A673 (cell line): ENCODE measurements at places on chromosomes 12 and 14. TPM values are rescaled to one million over a fixed set of nuclear protein-coding genes. Genes with fewer than 3 reads are reported as not detected.

GRCh38 chr12:94148739-94149118, 352 bp downstream of the PLXNC1 start:
- H3K4me1 ChIP-seq, result no peaks in the 10 kb centered on the region
- no peaks in the 10 kb centered on the region for H3K36me3 ChIP-seq

GRCh38 chr14:64417055-64417770, 29.1 kb downstream of the MTHFD1 start:
- peaks cover 71% of the 10 kb centered on the region for H3K36me3 ChIP-seq
- H3K4me3 ChIP-seq, result no peak overlapping the region
- H3K27me3 ChIP-seq, result no peaks in the 10 kb centered on the region
- no peaks in the 10 kb centered on the region for H3K4me1 ChIP-seq

- H3K4me3 ChIP-seq, result no peak overlapping the region
- H3K36me3 ChIP-seq, result no peaks in the 10 kb centered on the region
- no peak for DNase-seq
- no peaks in the 10 kb centered on the region for H3K4me1 ChIP-seq
- H3K27me3 ChIP-seq, result no peaks in the 10 kb centered on the region
Observed at GRCh38 chr12:4288296-4289131, 15.0 kb downstream of the CCND2 start.

DNA sequence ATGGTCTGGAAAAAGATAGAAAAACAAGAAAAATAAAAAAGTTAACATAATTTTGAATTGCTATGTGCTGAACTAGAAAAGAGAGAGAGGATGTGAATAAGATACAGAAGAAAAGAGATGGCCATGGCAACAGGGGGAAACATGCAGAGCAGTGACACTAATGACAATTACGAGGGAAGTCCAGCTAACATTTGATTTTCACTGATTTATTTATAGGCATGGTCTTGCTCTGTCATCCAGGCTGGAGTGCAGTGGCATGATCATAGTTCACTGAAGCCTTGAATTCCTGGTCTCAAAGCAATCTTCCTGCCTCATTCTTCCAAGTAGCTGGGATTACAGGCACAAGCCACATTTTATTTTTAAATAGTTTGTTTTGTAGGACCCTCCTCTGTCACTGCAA, 1.8 kb downstream of the OR6C74 start:
- no peaks in the 10 kb centered on the region for H3K4me1 ChIP-seq
- no peaks in the 10 kb centered on the region for H3K36me3 ChIP-seq
- H3K27ac ChIP-seq, result no peak overlapping the region
- no peak for DNase-seq
- peaks cover 70% of the 10 kb centered on the region for H3K27me3 ChIP-seq

DNA sequence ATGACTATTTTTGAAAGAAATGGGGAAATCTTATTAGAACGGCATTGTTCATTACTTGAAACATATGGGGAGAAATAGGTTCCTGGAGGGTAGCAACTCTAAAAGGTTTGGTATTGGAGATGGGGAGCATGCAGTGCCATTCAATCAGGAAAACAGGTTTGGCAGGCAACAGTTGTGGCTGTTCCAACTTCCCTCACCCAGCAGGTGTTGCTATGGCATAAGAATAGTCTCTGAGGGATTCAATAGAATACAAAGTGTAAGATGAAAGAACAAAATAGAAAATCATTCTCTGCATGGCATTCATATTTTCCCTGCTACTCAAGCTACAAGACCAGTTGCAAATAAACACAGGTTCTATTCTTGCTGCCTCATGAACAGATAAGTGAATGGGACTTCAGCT, 393.3 kb upstream of the RPL10L start:
- H3K36me3 ChIP-seq, result no peaks in the 10 kb centered on the region
- no peak overlapping the region for H3K4me3 ChIP-seq
- H3K4me1 ChIP-seq, result no peaks in the 10 kb centered on the region
- DNase-seq, result peak; percentile 27

GRCh38 chr12:23600919-23601318, 348.6 kb downstream of the SOX5 start:
- no peaks in the 10 kb centered on the region for H3K4me1 ChIP-seq
- DNase-seq, result no peak
- H3K36me3 ChIP-seq, result no peaks in the 10 kb centered on the region
- no peak overlapping the region for H3K27ac ChIP-seq
- H3K27me3 ChIP-seq, result no peaks in the 10 kb centered on the region
- H3K4me3 ChIP-seq, result no peak overlapping the region

- H3K27ac ChIP-seq, result no peak overlapping the region
- H3K36me3 ChIP-seq, result no peaks in the 10 kb centered on the region
- no peaks in the 10 kb centered on the region for H3K27me3 ChIP-seq
- no peak for DNase-seq
Observed at GRCh38 chr12:124747426-124748161, 116.1 kb downstream of the SCARB1 start.

DNA sequence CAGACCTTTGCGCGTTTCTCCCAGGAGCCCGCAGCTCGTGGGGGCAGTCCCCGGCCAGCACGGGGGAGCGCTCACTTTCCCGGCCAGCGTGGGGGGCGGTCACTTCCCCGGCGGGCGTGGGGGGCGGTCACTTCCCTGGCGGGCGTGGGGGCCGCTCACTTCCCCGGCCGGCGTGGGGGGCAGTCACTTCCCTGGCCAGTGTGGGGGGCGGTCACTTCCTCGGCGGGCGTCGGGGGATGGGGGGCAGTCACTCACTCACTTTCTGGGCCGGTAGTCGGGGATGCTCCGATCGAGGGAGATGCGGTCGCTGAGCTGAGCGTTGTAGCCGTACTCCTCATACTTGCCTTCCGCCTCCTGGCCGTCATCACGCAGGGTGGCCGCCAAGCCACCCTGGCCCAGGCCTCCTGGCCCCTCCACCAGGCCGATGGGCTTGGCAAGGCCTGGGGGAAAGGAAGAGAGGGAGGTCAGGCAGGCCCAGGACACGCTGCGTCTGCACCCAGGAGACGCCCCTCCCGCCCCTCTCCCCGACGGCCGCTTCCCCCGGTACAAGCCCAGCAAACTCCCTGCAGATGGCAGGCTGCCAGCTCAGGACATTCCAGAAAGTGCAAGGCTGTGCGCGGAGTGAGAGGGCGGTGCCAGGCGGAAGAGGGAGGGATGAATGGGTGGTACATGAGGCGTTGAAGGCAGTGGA, 43.3 kb downstream of the GALNT9 start:
- no peak overlapping the region for H3K4me3 ChIP-seq
- no peaks in the 10 kb centered on the region for H3K36me3 ChIP-seq
- no peak overlapping the region for H3K27ac ChIP-seq
- H3K4me1 ChIP-seq, result no peaks in the 10 kb centered on the region

DNA sequence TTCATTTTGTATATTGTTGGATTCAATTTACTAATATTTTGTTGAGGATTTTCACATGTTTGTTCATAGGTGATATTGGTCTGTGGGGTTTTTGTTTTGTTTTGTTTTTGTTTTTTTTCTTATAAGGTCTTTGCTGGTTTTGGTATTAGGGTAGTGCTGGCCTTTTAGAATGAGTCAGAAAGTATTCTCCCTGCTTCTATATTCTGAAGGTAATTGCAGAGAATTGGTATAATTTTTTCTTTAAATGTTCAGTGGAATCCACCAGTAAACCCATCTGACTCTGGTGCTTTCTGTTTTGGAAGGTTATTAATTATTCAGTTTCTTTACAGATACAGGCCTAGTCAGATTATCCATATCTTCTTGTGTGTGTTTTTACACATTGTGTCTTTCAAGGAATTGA, 8.9 kb downstream of the TOGARAM1 start:
- H3K27me3 ChIP-seq, result no peaks in the 10 kb centered on the region
- H3K4me1 ChIP-seq, result peaks cover 2% of the 10 kb centered on the region
- no peak for DNase-seq
- H3K36me3 ChIP-seq, result peaks cover 19% of the 10 kb centered on the region
- no peak overlapping the region for H3K4me3 ChIP-seq
- H3K27ac ChIP-seq, result no peak overlapping the region

- H3K27me3 ChIP-seq, result no peaks in the 10 kb centered on the region
- no peaks in the 10 kb centered on the region for H3K36me3 ChIP-seq
- H3K27ac ChIP-seq, result no peak overlapping the region
Observed at GRCh38 chr12:59768031-59768430, 172.2 kb downstream of the SLC16A7 start.

DNA sequence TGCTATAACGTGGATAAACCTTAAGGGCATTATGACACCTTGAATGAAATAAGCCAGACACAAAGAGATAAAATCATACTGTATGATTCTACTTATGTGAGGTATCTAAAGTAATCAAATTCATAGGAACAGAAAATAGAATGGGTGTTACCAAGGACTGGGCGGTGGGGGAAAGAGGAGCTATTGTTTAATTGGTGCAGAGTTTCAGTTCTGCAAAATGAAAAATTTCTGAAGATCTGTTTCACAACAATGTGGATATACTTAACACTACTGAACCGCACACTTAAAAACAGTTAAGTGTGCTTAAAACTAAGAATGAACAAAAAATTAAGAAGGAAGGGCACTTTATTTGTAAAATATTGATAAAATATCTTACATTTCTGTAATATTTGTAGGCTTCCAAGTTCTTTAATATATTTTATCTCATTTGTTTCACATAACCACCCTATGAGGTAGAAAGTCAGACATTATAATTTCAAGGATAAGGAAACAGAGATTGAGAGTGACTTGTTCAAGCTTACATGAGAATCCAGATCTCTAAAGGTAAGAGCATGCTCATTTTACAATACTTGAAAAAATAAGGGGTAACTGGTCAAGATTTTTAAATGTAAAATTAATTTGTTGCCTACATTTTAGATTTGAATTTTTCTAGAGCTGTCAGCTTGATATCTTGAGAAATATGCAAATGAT, 14.9 kb downstream of the LTA4H start:
- H3K4me3 ChIP-seq, result no peak overlapping the region
- H3K27ac ChIP-seq, result no peak overlapping the region
- no peak for DNase-seq
- H3K36me3 ChIP-seq, result no peaks in the 10 kb centered on the region
- no peaks in the 10 kb centered on the region for H3K27me3 ChIP-seq

GRCh38 chr12:50401500-50402081, 906 bp downstream of the LARP4 start:
- H3K27me3 ChIP-seq, result no peaks in the 10 kb centered on the region
- DNase-seq, result peak; percentile 30
- no peaks in the 10 kb centered on the region for H3K36me3 ChIP-seq
- H3K27ac ChIP-seq, result peak overlapping the region; percentile 90
- peak overlapping the region; percentile 82 for H3K4me3 ChIP-seq

GRCh38 chr14:46054526-46054925, 597.1 kb downstream of the RPL10L start:
- H3K36me3 ChIP-seq, result no peaks in the 10 kb centered on the region
- H3K4me1 ChIP-seq, result no peaks in the 10 kb centered on the region
- H3K4me3 ChIP-seq, result no peak overlapping the region
- H3K27me3 ChIP-seq, result no peaks in the 10 kb centered on the region
- no peak for DNase-seq
- no peak overlapping the region for H3K27ac ChIP-seq

DNA sequence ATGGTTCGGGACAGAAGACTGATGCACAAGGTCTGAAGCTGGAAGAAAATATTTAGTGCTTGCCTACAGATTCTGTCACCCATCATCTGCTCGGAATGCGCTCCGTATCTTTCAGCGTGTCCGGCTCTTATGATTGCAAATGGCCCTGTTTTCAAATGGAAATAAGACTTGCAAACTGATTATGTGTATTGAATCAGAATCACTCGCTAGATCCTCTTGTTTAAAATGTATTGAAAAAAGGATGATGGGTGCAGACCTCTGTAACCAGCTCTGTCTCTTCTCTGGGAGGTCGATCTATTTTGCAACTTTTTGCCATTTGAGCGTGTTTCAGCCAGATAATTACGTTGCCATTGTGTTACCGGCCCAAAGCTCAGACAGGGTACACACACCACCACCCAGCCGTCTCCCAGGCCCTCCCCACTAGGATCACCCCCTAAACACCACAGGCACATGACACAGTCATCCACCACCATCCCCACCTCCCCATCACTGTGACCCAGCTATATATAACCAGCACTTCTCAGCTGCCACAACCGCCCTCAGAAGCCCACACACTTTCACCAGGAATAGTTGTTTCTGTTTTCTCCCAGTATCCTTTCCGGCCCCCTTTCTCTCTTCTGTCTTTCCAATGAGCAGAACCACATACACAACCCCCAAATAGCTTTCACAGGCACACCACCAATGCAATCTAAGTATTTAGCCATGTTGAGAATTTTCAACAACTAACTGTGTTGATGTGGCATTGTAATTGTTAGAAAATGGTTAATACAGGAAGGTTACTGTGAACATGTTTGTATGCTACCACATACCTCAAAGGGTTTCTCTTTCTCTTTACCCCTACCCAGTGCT, 10.7 kb downstream of the NKX2-1 start:
- no peak for DNase-seq
- no peak overlapping the region for H3K4me3 ChIP-seq
- no peak overlapping the region for H3K27ac ChIP-seq
- H3K27me3 ChIP-seq, result peaks cover 100% of the 10 kb centered on the region
- no peaks in the 10 kb centered on the region for H3K36me3 ChIP-seq

DNA sequence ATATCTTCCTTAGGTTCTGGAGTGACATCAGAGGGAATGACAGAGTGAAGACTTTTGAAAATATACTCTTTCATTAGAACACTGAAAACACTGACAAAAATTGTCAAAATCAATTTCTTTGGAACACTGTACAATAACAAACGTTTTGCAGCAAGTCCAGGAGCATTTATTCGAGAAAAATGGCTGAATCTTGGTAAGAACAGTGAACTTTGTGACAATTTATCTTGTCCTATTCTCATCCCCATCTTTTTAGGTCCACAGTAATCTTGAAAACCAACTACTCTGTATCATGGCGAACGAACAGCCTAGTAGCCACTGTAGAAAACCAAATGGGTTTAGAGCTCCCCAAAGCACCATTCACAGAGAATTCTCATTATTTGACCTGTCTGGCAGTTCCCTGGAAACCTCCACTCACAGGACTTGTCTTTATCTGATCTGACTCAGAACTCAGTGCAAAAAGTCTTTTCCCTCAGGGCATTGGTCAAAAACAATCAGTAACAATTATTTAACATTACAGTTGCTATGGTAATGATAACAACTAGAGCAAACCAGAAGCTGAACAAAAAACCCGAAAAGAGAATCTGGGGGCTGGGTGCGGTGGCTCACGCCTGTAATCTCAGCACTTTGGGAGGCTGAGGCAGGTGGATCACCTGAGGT, 20.3 kb upstream of the PPP2R5E start:
- no peaks in the 10 kb centered on the region for H3K36me3 ChIP-seq
- no peak for DNase-seq
- H3K4me3 ChIP-seq, result no peak overlapping the region
- H3K27ac ChIP-seq, result no peak overlapping the region
- H3K4me1 ChIP-seq, result no peaks in the 10 kb centered on the region

DNA sequence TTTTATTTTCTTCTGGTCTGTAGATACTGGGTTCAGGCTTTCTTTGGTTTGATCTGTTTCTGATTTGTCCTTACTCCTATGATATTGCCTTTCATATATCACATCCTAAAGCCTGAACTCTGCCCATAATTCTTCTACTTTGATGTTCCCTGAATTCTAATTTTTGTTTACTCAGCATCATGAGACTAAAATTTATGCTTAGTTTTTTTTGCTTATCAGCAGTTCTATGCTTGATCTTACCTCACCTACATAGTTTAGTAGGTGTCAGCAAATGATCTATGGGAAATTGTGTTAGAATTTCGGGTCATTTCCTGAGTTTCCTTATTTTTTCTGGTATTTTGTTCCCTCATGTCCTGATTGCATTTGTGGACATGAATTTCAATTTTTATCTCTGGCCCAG, 94.2 kb downstream of the TMEM117 start:
- H3K36me3 ChIP-seq, result no peaks in the 10 kb centered on the region
- no peak overlapping the region for H3K4me3 ChIP-seq
- no peak overlapping the region for H3K27ac ChIP-seq
- no peaks in the 10 kb centered on the region for H3K27me3 ChIP-seq
- no peaks in the 10 kb centered on the region for H3K4me1 ChIP-seq

USP44 gene
- total RNA-seq, result 6.9 and 7.1 TPM in 2 replicates

AMHR2 gene
- total RNA-seq, result not detected in 2 replicates

KRT3 gene
- total RNA-seq, result not detected in 2 replicates

OR4K2 gene
- total RNA-seq, result not detected in 2 replicates
